ENCODE measurements at places on chromosomes 7 and 10. TPM values are rescaled to one million over a fixed set of nuclear protein-coding genes. Genes with fewer than 3 reads are reported as not detected.

Gene CAMK2B
- 0.17 TPM for total RNA-seq

Gene OR2A1
- total RNA-seq = not detected

Gene TMEM270
- total RNA-seq = not detected

Gene AASS
- total RNA-seq = 44.5 TPM

Gene HABP2
- 0.19 TPM for total RNA-seq

Gene LAMB1
- 583 TPM for total RNA-seq

Gene ZNF777
- total RNA-seq = 8.5 TPM

Gene CYP2C19
- total RNA-seq = not detected

Gene PSD
- total RNA-seq = 0.34 TPM

Gene ECHDC3
- total RNA-seq = 26.0 TPM

Gene TET1
- 1.2 TPM for total RNA-seq

Gene IL2RA
- not detected for total RNA-seq

Gene CRHR2
- not detected for total RNA-seq

Gene CCDC172
- not detected for total RNA-seq

Gene ZNF789
- total RNA-seq = 6.1 TPM

Gene BLNK
- not detected for total RNA-seq

Gene ACHE
- total RNA-seq = 4.9 TPM

Gene ANXA8L1
- total RNA-seq = not detected

Gene SLC26A3
- total RNA-seq = not detected

Gene SLC18A2
- total RNA-seq = not detected

Gene LDB1
- 49.6 TPM for total RNA-seq

Gene ADAM12
- total RNA-seq = 0.68 TPM

Gene GPR26
- total RNA-seq = not detected

Gene SP8
- not detected for total RNA-seq

Gene AGAP3
- 142 TPM for total RNA-seq

Gene CCL26
- total RNA-seq = not detected

Gene ANLN
- total RNA-seq = 95.5 TPM
